Gastroesophageal sphincter (tissue), 4 donors: ENCODE measurements at places on chromosomes 13 and 19. TPM values are rescaled to one million over a fixed set of nuclear protein-coding genes. Genes with fewer than 3 reads are reported as not detected.

DNA sequence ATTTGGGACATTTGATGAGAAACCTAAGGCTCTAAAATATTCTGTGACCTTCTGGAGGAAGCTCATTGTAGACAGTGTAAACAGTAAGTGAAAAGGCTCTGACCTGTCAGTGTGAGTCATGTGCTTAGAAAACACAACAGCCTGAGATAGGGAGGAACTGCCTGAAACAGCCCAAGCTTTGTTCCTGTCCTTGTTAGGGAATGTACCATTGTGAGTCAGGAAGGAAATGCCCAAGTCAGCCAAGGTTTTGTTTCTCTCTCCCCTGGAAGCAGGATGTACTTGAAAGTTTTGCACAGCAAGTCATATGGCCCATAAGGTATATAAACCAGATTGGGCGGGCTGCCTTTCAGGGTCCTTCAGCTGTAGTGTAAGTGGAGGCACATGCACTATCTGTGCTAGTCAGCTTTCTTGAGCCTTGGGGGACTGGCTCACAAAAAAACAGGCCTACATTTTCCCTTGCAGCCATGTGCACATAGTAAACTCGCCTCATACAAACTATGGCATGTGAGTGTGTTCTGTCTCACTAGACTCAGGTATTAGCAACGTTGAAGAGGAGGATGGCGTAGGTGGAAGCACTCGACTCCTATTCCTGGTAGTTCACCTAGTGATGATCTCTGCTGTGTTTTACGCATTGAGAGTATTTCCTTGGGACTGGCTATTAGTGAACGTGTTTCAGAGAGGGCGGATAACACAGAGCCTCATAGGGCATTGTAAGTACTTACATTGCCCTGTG lies 141.2 kb upstream of the KLHL1 start:
- no peak for ATAC-seq

DNA sequence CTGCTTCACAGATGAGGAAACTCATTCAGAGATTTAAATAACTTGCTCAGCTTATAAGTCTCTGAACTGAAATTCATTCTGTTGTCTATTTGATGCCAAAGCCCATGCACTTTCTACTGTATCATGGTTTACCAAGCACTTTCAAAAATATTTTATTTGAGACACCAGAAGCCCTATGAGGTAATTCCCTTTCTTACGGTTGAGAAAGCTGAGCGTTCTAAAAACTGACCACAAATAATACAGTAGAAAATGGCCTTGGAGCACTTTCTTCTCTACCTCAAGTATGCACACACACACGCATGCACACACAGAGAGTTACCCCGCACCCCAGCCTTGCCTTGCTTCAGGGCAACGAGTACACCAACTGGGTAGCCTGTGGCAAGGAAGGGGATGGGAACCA lies 228.5 kb downstream of the RFC3 start:
- no peak for ATAC-seq

- ATAC-seq: no peak
Measured at GRCh38 chr19:33601583-33601982, 20.2 kb upstream of the CHST8 start.

The GFY gene
- total RNA-seq: not detected
